DMS153 (cell line): ENCODE measurements at places on chromosomes 6 and 20.

DNA sequence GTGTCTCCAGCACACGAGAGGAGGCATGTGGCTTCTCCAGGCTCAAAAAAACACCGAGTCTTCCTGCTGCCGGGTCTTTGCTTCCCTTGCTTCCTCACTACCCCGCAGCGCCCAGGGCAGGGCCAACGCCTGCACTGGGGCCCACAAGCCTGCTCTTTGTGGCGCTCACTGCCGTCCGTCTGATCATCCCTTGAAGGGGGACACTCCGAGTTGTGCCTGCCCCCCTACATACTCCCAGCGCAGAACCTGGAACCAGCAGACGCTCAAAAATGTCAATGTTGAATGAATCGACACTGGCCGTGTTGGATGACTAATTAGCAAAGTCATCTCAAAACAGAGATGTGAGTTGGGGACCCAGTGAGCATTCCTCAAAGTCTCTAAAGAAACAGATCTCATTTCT lies 8.1 kb upstream of the ARFGAP1 start:
- no peak for DNase-seq

GRCh38 chr20:35106827-35107380 lies 14.3 kb upstream of the TRPC4AP start:
- no peak for DNase-seq

DNA sequence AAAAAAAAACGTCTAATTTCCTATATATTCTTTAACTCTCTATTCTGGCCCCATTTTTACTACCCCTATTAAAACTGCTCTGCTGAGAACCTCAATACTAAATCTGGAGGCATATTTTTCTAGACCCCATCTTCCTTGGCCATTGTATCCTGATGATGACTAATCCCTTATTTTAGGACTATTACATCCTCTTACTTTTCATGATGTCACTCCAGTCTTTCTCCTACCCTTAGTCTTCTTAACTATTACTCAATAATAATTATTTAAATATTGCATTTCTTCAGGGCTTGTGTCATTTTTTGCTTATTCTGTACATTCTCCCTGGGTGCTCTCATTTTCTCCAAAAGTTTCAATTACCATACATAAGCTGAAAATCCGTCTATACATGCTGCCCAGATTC lies 6.4 kb downstream of the FBXO30 start:
- DNase-seq, result no peak

- DNase-seq, result no peak
These were observed 236.8 kb upstream of the MARCKS start for GRCh38 chr6:113620386-113620785.

DNA sequence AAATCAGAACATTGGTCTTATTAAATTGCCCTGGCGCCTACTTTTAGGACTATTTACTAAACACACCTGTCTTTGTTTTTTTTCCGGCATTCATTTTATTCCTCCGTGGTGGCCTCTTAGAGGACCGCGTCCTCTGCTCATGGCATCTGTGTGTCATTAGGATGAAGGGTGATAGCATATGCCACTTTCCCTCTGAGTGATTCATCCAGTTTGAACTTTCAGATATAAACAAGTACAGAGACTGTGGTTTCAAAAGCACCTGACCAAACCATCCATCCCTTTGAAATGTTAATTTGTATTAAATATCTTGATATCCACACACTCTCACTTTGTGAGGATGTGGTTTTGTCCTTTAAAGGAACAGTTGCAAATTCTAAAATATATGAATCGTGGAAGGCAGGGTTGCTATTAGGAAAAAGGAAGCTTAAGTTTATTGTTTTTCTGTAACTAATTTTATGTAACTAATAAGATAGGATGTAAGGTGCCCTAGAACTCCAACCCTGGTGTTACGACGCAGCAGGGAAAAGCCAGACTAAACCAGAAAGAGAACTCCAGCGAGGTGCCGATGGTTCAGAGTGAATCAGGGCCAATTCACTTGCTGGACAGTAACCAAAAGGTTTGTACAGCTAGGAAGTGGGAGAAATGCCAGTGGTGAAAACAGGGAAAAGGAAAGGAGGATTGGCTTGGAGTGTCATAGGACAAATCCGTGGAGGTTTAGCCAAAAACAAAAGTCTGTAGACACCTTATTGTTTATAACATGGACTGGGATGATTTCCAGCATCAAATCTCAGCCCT lies 98.7 kb downstream of the SHLD1 start:
- DNase-seq, result peak; percentile 11

- DNase-seq, result no peak
These were observed 118.6 kb downstream of the LY86 start for GRCh38 chr6:6707143-6707542.
